ENCODE measurements at places on chromosomes 1 and 21.
A peak's percentile ranks its signal among the peaks of the same experiment; 100 is the strongest.

DNA sequence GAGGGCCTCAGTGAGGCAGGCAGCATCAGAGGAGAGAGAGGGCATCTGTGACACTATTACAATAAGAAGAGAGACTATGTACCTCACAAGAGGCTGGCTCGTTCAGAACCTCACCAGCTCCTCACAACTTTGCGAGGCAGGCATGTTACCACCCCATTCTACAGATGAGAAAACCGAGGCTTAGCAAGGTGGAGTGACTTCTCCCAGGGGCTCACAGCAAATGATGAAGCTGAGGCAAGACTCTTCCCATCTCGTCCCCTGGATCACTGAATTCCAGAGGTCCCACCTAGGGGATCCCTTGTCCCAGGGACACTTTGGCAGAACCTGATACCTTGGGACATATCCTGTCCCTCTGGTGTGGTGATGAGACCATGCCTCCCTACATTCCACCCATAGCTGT lies 64.4 kb downstream of the DISP3 start:
- no peak for DNase-seq

GRCh38 chr1:198575292-198575691 lies 34.8 kb upstream of the ATP6V1G3 start:
- no peak for DNase-seq

GRCh38 chr1:109790329-109790728 lies 26.6 kb upstream of the EPS8L3 start:
- no peak for DNase-seq

GRCh38 chr1:15289251-15289651 lies 42.2 kb downstream of the FHAD1 start:
- DNase-seq = no peak

GRCh38 chr1:167453123-167453522 lies 65.2 kb downstream of the CD247 start:
- DNase-seq = no peak

DNA sequence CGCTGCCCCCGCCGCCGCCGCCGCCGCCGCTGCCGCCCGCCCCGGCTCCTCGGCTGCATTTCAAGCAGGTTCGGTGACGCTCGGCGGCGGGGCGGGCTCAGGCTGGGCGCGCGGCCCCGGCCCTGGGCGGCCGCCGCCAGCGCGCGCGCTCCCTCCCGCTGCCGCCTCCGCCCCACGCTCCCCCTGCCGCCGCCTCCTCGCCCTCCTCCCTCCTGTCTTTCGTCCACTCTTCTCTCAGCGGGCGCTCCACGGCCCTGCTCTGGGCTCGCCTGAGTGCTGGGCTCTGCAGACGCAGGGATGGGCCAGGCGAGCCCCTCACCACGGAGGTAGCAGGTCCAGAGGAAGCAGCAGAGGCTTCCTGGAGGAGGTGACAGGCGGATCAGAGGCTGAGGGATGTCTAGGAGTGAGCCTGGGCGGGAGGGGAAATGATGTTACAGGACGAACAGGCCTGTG lies at the start of gene LRP8:
TSS of gene LRP8 (minus strand) at position 62 of the 453 bp plus-strand sequence. CDS start 158 bp downstream, outside the sequence.
- DNase-seq = peak; percentile 71

DNA sequence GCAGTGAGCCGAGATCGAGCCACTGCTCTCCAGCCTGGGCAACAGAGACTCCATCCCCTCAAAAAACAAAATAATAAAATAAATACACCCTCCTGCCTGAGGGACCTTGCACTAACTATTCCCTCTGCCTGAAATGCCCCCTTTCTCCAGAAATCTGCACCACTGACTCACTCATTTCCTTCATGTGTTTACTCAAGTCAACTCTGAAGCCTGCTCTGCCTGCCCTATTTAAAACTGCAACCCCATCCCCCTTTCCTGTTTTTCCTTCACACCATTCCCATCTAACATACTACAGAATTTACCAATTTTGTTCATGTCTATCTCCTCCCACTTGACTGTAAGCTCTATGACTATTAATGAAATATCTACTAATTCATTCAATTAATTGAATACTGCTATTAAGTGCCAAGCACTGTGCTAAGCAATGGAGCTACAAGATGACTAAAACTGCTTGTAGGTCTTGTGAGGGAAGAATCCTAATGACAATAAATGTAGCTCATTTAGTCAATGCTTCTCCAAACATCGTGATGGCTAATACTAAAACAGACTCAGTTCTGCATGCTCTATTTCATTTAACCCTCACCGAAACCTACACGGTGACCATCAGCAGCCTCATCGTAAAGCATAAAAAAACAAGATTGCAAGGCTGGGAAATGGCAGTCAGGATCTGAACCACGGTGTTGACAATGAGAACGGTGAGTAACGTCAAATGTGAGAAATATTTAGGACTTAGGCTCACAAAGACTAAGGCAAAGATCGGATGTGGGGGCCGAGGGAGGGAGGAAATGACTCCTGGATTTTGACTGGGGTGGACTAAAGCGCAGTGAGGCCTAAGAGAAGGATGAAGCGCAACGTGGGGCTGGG lies 749 bp upstream of the TMEM39B start:
- DNase-seq = no peak

GRCh38 chr1:15975358-15975804 lies 520 bp downstream of the ZBTB17 start:
- DNase-seq = peak; percentile 8

- DNase-seq = no peak
Observed at GRCh38 chr1:241485145-241485544, 34.4 kb downstream of the FH start.

DNA sequence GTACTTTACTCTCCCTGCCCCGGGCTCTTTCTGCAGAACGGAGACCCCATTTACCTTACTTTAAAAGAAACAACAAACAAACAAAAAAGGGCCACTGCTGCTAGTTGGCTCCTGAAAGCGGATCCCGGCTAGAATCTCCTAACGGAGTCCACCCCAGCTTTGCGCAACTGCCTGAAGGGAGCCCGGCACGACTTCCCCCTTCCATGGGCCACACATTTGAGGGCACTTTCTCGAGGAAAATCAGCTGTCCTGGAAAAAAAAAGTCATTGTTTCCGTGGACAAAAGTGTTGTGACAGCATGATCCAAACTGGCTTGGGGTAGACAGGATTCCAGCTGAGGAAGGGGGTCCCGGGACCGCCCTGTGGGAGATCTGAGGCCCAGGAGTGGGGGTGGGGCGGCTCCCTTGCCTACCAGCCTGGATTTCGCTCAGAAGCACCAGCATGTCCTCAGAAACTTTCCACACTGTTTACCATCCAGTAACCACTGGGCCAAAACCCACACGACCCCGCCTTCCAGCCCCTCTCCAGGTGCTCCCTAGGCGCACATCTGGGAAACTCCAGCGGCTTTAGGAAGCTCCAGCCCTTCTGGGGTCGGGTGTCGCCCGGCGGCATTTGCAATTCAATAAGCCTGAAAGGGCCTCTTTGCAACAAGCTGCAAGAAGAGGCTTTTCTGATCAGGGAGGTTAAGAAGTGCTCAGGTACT lies 4.8 kb downstream of the RIPK4 start:
- DNase-seq = no peak

DNA sequence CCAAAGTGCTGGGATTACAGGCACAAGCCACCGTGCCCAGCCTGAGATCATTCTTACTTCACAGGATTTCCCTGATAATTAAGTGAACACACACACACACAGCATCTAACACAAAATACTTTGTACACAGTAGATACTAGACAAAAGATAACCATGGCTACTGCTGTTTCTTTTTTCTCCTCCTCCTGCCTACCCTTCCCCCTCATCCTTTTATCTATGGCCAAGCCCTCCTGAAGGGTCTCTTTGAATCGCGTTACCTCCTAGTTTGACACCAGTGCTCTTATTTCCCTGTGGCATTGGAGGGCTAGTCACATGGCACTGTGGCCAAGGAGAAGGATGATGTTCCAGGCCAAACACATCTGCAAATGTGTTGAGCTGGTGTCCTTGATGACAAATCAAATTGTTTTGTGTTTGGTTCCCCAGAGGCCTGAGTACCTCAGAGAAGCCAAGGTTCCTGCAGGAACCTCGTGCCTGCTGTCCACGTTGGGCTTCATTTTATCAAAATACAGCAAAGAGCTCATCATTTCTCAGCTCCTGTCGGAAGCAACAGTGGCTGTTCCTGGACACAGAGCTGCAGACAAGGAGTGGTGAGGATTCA lies 20.6 kb downstream of the NDUFS5 start:
- DNase-seq = no peak

DNA sequence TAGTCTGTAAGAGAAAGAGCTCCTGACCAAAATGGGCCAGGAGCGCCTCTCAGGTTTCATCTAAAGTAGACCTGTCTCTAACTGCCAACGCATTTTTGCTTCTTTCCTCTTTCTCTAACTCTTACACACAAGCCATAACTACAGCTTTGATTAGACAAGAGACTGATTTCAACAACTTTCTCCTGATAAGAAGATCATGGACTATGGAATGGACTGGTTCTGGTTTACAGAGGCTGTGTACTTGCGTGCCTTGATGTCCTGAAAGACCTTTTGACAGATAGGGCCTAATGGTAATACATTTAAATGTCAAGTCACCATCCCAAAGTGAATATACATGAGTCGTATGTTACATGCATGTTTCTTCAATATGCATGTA lies 3.7 kb upstream of the SETD4 start:
- DNase-seq = no peak

- DNase-seq = no peak
Observed at GRCh38 chr1:172533513-172534151, 682 bp downstream of the SUCO start.

- DNase-seq = peak; percentile 41
Observed at GRCh38 chr1:226063977-226064815, 1.7 kb downstream of the H3-3A start.

DNA sequence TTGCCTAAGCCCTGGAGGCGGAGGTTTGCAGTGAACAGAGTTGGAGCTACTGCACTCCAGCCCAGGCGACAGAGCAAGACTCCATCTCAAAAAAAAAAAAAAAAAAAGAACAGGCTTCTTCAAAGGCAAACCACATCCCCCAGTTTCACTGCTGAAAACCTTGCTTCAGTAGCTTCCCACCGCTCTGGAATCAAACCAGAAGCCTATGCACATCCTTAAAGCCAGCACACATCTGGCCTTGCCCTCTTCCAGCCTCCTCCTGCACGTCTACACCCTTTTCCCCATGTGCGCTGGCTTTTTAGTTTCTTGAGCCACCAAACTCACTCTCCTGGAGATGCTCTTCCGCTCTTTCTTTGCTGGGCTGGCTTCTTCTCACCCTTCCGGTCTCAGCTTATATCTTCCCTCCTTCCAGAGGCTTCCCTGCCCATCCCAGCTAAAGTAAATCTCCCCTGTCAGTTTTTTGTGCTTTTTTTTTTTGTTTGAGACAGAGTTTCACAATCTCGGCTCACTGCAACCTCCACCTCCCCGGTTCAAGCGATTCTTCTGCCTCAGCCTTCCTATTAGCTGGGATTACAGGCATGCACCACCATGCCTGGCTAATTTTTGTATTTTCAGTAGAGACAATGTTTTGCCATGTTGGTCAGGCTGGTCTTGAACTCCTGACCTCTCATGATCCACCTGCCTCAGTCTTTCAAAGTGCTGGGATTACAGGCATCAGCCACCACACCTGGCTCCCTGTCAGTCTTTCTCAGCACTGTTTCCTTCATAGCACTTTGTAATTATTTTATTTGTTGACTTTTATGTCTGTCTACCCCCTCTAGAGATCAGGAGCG lies 42.0 kb upstream of the ID3 start:
- DNase-seq = no peak

DNA sequence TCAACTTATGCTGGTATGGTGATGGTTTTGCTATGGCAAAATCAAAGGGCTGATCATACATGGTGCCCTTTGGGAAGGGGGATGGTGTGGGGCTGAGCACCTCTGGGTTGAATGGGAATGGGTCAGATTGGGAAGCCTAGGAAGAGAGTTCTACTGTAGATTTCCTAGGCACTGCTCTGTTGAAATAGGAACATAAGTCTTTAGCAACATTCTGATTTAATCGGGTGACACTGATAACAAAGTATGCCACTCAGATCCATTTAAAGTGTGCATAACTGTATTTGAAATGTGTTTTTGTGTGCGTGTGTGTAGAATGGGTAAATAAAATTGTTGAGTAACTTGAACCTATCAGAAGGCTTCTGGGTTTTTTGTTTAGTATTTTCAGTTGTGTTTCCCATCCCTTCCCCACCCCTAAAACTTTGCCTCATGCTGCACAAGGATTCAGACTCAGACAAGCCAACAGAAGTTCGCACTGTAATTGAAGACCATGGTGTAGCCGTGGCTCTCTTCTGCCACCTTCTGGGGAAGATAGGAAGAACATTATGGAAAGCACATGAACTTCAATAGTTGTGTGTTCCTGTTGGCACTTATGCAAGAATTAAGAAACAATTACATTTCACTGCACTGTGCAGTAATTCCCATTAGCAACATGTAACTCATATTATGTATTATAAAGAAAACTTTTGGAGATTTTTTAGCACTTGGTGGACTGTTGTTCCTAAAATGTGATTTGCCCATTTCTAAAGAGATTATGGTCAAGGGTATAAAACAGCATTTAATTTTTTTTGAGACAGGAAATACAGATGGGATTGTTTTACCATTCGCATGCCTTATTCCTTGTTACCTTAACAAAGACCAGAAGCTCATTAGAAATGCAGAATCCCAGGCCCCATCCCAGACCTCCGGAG lies 10.9 kb upstream of the C4BPB start:
- peak; percentile 74 for DNase-seq

DNA sequence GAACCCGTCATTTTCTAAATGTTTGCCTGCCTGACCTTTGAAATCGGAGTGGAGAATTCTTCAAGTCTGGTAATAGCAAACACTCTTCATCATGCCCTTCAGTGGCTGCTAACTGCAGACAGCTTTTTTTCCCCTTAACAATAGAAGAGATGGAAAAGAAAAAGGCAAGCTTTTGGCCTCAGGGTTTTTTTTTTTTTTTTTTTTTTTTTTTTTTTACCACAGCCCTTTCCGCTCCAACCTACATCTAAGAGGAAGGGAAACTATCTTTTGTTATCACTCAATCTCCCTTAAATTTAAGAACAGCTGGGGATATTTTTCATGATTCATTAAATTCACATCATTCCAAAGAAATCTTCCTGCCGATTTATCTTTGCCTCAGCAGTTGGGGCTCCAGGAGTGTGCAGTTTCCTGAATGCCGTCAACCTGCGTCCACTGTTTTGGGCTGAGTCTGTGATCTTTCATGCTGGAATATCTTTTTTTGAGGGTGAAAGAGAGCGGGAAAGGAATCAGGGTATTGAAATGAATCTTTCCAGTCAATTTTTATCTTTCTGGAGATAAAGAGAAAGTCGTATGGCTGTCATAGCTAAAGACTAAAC lies 144.5 kb upstream of the SMYD2 start:
- DNase-seq = no peak

DNA sequence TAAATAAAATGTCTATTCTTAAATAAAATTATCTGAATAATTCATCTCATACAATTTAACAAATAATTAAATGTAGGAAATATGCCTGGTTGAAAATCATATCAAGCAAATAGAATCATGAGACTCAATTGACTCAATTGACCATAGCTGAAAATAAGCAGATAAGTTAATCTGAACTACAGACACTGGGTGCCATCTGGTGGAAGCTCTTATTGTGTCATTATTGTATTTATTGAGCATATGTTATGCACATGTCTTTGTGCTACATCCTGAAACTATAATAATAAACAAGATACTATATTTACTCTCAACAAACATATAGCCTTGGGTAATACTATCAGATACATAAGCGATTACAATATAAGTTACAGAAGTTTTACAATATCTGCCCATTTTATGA lies 41.0 kb downstream of the BRINP3 start:
- DNase-seq = peak; percentile 25

GRCh38 chr1:61253059-61253735 lies 170.8 kb downstream of the NFIA start:
- DNase-seq = peak; percentile 71

GRCh38 chr1:16374266-16374665 lies 7.2 kb downstream of the SZRD1 start:
- no peak for DNase-seq

Data from LoVo (cell line).